ENCODE measurements at places on chromosomes 5 and 9. TPM values are rescaled to one million over a fixed set of nuclear protein-coding genes. Genes with fewer than 3 reads are reported as not detected.

GRCh38 chr9:72888067-72888466 lies 64.8 kb downstream of the ALDH1A1 start:
- no peaks in the 10 kb centered on the region for H3K36me3 ChIP-seq
- H3K27me3 ChIP-seq, result no peaks in the 10 kb centered on the region
- H3K4me1 ChIP-seq, result no peaks in the 10 kb centered on the region
- H3K4me3 ChIP-seq, result no peak overlapping the region

Gene EXOC3
- total RNA-seq, result 54.6 TPM

Gene KCNV2
- total RNA-seq, result not detected

Gene TLR4
- total RNA-seq, result 37.2 TPM

Gene JAKMIP2
- 1.9 TPM for total RNA-seq

DNA sequence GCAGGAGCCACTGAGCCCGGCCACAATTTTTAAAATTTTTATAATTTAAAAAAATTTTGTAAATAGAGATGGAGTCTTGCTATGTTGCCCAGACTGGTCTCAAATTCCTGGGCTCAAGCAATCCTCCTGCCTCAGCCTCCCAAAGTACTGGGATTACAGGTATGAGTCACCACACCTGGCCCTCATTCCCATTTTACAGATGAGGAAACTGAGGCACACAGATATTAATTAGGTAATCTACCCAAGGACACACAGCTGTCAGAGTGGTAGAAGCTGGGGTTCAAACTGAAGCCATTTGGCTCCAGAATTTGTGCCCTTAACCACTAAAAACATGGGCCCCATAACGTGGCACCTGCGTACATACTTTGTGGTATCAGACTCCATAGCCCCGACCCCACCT lies 7.5 kb downstream of the TRUB2 start:
- no peaks in the 10 kb centered on the region for H3K36me3 ChIP-seq
- H3K4me1 ChIP-seq, result no peaks in the 10 kb centered on the region
- H3K4me3 ChIP-seq, result no peak overlapping the region
- no peak for DNase-seq
- no peak overlapping the region for H3K27ac ChIP-seq

Gene TMC1
- total RNA-seq, result 0.62 TPM

DNA sequence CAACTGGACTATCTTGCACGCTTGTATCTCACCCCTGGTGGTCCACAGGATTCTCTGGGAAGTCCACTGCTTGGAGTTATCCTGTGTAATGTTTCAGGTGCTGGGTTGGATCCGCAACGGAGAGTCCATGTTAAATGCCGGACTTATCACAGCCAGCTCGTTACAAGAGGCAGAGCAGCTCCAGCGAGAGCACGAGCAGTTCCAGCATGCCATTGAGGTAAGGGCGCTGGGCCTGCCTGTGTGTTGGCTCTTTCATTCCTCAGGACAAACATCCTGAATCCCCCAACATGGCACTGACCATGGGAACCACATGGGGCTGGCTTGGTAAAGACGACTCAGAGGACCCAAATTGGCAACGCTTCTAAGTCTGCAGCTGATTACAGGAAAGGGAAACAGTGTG lies 214.8 kb upstream of the OTULINL start:
- peaks cover 13% of the 10 kb centered on the region for H3K36me3 ChIP-seq
- no peaks in the 10 kb centered on the region for H3K4me1 ChIP-seq
- no peak for DNase-seq
- no peak overlapping the region for H3K27ac ChIP-seq
- no peaks in the 10 kb centered on the region for H3K27me3 ChIP-seq

Gene AIF1L
- total RNA-seq, result 17.4 TPM

DNA sequence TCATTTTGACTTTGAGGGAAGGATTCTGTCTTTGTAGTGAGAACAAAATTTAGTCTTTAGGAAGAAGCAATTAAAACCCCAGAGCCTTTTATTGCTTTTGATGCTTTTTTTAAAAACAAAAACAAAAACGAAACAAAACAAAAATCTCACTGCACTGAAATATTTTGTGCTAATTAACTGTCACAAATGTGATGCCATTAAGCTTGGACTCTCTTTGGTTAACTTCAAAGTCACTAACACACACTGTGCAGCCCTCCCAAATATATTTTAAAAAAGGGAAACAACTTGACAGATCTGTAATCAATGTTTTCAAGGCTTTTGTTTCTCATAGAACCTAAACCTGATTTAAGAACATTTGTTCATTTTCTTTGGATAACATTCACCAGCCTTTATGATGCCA lies 290.7 kb downstream of the MAST4 start:
- no peaks in the 10 kb centered on the region for H3K36me3 ChIP-seq
- H3K4me3 ChIP-seq, result no peak overlapping the region
- no peaks in the 10 kb centered on the region for H3K4me1 ChIP-seq
- no peak for DNase-seq
- no peaks in the 10 kb centered on the region for H3K27me3 ChIP-seq
- H3K27ac ChIP-seq, result no peak overlapping the region

Gene EQTN
- total RNA-seq, result 0.58 TPM

DNA sequence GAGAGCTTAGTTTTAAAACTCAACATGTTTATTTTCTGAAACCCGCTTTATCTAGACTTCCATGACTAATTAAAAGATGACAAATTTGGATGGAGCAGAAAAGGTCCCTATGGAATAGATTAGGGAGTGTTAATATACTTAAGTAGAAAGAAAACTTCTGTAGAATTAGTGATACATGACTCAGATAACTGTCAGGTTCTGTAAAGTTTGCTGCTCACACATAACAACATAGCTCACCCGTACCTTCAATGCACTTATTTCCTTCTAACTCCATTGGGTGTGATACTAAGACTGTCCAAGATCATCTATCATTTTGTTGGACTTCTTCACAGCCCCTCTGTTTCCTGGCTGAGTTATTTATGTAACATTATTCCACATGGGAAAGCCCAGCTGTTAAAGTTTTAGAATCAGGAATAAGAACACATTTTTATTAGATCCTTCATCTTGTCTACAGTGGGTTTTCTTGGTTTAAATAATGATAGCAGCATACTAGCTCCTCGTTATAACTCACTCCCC lies 27.8 kb downstream of the TMEM167A start:
- no peaks in the 10 kb centered on the region for H3K27me3 ChIP-seq
- DNase-seq, result no peak
- no peaks in the 10 kb centered on the region for H3K4me1 ChIP-seq
- no peaks in the 10 kb centered on the region for H3K36me3 ChIP-seq
- H3K4me3 ChIP-seq, result no peak overlapping the region

DNA sequence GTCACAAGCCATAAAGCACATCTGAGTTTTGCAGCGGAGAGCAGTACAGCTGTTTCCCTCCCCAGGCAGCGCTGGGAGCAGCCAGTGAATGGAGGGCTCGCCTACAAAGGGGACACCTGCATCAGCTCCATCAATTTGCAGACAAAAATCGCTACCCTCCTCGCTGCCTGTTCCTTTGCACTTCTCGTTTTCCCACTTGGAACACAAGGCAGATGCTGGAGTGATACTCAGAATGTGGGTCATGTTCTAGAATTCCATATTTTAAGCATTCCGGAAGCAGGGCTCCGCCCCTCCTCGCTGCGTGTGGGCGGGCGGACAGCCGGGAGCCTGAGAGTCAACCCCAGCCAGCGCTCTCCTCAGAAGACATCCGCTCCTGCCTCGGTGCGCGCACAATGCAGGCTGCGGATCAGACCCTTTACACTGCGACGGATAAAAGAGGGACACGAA lies 92.1 kb downstream of the LMNB1 start:
- peaks cover 1% of the 10 kb centered on the region for H3K36me3 ChIP-seq
- no peak overlapping the region for H3K27ac ChIP-seq
- H3K4me3 ChIP-seq, result no peak overlapping the region

GRCh38 chr9:78592811-78593210 lies 295.9 kb downstream of the PSAT1 start:
- no peak for DNase-seq
- no peaks in the 10 kb centered on the region for H3K27me3 ChIP-seq
- no peaks in the 10 kb centered on the region for H3K4me1 ChIP-seq
- no peak overlapping the region for H3K4me3 ChIP-seq

GRCh38 chr5:142063376-142063775 lies 45.2 kb upstream of the NDFIP1 start:
- H3K27ac ChIP-seq, result no peak overlapping the region
- no peaks in the 10 kb centered on the region for H3K27me3 ChIP-seq
- H3K4me1 ChIP-seq, result no peaks in the 10 kb centered on the region
- no peak for DNase-seq
- no peak overlapping the region for H3K4me3 ChIP-seq

GRCh38 chr5:140372971-140373487 lies 13.0 kb downstream of the SLC4A9 start:
- H3K4me1 ChIP-seq, result no peaks in the 10 kb centered on the region
- no peaks in the 10 kb centered on the region for H3K36me3 ChIP-seq
- H3K27ac ChIP-seq, result no peak overlapping the region

- H3K4me1 ChIP-seq, result no peaks in the 10 kb centered on the region
- H3K36me3 ChIP-seq, result peaks cover 2% of the 10 kb centered on the region
- no peak overlapping the region for H3K27ac ChIP-seq
- H3K4me3 ChIP-seq, result no peak overlapping the region
These were observed 12.7 kb upstream of the AHRR start for GRCh38 chr5:308672-309271.

- H3K36me3 ChIP-seq, result no peaks in the 10 kb centered on the region
- DNase-seq, result no peak
- no peaks in the 10 kb centered on the region for H3K27me3 ChIP-seq
- no peak overlapping the region for H3K4me3 ChIP-seq
- H3K4me1 ChIP-seq, result no peaks in the 10 kb centered on the region
These were observed 8.3 kb downstream of the TMEM250 start for GRCh38 chr9:136110082-136111061.

DNA sequence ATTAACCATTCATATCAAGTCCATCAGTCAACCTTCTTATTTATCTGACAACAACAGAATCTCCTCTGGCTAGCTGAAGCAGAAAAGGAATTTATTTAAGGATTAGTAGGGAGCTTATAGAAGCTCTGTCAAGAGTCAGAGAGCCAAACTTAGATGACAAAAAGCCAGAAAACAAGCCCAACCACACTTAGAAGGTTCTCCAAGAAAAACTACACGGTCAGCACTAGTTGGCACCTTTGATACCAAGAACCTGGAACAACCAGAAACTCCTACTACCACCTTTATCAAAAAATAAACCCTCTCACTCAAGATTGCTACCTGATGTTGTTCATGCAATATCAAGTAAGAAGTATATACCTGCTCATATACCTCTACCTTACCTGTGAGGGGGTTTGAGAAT lies 36.9 kb downstream of the RANBP6 start:
- no peak overlapping the region for H3K4me3 ChIP-seq
- DNase-seq, result no peak
- H3K27ac ChIP-seq, result no peak overlapping the region
- H3K36me3 ChIP-seq, result peaks cover 2% of the 10 kb centered on the region
- peaks cover 2% of the 10 kb centered on the region for H3K27me3 ChIP-seq

DNA sequence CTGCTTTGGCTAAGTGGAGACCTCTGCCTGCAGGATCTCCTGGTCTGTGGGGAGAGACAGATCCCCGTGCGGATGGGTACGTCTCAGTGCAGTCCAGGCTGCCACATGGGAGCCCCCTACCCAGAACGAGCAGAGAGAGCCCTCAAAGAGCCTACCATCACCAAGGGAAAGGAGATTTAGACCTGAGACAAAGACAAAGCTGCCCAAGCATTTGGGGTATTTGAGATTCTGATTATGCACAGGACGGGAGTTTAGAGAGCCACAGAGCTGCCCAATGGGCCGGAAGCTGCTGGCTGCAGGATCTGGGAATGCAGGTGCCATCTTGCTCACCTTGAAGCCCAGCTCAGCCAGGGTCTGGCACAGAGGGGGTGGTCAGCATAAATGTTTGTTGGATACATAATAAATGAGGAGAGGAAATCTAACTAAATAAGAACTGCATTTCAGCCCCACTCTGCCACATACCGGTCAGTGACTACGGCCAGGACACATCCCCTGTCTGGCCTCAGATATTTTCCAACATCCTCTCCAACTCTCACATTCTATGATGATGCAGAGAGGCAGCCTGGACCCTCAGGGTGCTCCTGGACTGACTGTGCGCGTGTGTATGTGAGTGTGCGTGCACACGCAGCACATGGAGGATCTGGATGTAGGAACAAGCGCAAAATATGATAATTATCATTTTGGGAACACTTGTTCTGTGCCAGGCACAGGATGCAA lies 157.8 kb downstream of the FGF18 start:
- no peak overlapping the region for H3K27ac ChIP-seq
- no peak for DNase-seq
- no peaks in the 10 kb centered on the region for H3K27me3 ChIP-seq
- no peaks in the 10 kb centered on the region for H3K36me3 ChIP-seq

GRCh38 chr9:78073722-78074121 lies 42.1 kb upstream of the GNAQ start:
- H3K4me1 ChIP-seq, result no peaks in the 10 kb centered on the region
- no peak overlapping the region for H3K27ac ChIP-seq
- no peak overlapping the region for H3K4me3 ChIP-seq

Gene ANXA2R
- 6.4 TPM for total RNA-seq

GRCh38 chr9:70222354-70222753 lies 36.4 kb upstream of the SMC5 start:
- no peak overlapping the region for H3K27ac ChIP-seq
- no peaks in the 10 kb centered on the region for H3K4me1 ChIP-seq
- H3K4me3 ChIP-seq, result no peak overlapping the region
- H3K36me3 ChIP-seq, result no peaks in the 10 kb centered on the region
- H3K27me3 ChIP-seq, result no peaks in the 10 kb centered on the region
- DNase-seq, result no peak

Gene PCDHB12
- 5.7 TPM for total RNA-seq

DNA sequence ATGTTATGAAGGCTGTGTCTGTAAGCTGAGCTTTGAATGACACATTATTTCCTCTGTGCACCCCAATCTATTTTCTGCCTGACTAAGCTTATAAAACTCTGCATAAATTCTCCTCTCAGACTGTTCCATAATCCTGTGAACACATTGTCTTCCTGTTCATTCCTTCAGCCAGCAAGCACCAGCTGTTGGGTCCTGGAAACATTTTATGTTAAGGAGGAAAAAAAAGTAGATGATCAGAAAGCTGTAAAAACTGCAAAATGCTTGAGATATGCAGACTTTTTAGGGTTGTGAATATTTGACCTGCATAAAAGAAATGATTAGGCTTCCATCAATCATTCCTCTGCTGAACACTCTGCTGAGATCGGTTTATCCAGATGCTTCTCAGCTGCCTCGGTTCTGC lies 1246.0 kb upstream of the DMAC1 start:
- no peak for DNase-seq
- no peaks in the 10 kb centered on the region for H3K36me3 ChIP-seq
- H3K27me3 ChIP-seq, result no peaks in the 10 kb centered on the region
- H3K4me1 ChIP-seq, result no peaks in the 10 kb centered on the region

GRCh38 chr5:143552680-143553079 lies 149.2 kb upstream of the NR3C1 start:
- DNase-seq, result no peak
- no peaks in the 10 kb centered on the region for H3K36me3 ChIP-seq
- no peak overlapping the region for H3K4me3 ChIP-seq
- no peak overlapping the region for H3K27ac ChIP-seq
- H3K27me3 ChIP-seq, result no peaks in the 10 kb centered on the region

DNA sequence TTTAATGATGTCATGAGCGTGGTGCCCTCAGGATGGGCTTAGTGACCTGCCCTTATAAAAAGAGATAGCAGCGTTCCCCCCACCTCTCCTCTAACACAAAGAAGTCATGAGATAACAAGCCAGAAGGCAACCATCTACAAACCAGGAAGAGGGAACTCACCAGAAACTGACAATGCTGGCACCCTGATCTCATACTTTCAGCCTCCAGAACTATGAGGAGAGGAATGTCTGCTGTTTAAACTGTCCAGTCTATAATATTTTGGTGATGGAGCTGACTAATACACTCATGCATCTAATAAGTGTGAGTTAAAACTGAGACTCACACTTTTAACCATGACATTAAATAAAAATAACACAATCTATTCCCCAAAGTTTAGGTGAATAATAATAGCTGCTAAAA lies 156.1 kb upstream of the SPEF2 start:
- H3K4me1 ChIP-seq, result no peaks in the 10 kb centered on the region
- no peak overlapping the region for H3K4me3 ChIP-seq
- H3K27ac ChIP-seq, result no peak overlapping the region
- no peak for DNase-seq

Gene PCDHB8
- 4.3 TPM for total RNA-seq

Measured in aorta (tissue), 5 donors.